ENCODE measurements at places on chromosomes 11 and 22.
A peak's percentile ranks its signal among the peaks of the same experiment; 100 is the strongest.

DNA sequence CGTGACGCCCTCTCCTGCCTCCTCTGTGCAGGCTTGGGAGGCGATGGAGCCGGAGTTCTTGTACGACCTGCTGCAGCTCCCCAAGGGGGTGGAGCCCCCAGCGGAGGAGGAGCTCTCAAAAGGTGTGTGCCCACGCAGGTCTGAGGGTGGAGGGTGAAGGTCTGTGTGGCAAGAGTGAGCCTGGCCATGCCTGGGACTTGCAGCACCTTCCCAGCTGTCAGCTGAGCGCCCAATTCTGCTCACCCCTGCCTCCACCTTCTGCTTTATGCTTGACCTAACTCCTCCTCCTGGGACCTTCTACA, 2.5 kb downstream of the PARVG start:
- no peak for DNase-seq

GRCh38 chr11:2102132-2102882, 36.9 kb downstream of the IGF2 start:
- no peak for DNase-seq

GRCh38 chr11:79078999-79079398, 361.8 kb downstream of the TENM4 start:
- no peak for DNase-seq

GRCh38 chr11:84962018-84962417, 665.1 kb downstream of the DLG2 start:
- no peak for DNase-seq

- peak; percentile 86 for DNase-seq
Measured at GRCh38 chr11:12430954-12431595, 53.7 kb downstream of the PARVA start.

DNA sequence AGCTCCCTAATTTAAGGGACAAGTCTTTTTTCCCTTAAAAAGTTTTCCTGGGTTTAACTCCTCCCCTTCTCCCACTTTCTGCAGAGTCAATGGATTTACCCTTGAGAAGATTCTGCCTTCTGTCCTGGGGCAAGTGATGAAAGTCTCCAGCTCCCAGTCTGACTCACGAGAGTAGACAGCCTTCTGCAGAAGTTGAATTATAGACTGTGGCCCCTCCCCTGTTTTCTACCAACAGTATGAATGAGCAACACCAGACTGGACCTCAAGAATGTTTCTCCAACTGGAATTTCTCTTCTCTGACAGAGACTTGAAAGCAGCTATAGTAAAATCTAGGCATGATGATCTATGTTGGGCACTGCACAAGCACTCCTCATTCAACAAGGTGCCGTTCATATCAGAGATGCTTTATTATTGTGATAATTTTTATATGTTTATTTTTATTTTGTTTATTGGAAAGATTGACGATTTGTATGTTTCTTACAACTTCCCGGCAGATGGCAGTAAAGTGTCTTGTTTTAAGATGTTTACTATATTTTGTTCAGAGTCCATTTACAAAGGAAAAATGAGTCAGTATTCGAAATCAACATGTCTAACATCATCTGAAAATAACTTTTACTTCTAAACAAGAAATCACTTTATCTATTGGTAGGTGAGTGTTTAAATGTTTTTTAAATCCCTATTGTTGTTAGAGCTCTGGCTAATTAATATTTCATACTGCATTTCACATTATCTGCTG, 56.6 kb downstream of the LMO2 start:
- peak; percentile 86 for DNase-seq

DNA sequence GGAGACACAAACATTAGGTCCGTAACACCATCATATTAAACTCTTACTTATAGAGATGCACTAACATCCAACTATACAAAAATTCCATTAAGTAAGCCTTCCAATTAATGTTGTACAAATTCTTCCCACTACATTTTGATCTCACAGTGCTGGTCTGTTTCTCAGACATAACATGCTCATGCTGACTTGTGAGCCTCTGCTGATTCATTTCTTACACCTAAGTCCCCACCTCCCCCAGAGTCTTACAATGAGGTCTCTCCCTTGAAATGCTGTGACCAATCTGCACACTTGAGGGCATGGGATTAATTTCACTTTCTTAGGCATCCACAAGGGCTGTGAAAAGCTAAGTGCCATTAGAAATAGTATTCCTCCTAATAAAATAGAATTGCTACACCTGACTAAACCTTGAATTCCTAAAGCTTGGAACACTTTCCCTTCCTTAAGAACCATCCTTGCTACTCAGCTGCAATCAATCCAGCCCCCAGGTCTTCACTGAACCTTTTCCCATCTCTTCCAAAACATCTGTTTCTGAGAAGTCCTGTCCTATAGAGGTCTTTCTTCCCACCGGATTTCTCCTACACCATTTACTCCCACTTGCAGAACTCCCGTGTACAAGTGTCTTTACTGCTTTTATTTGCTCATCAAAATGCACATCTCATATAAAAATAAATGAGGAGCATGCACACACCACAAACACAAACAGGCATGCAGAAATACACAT, 2.0 kb downstream of the HBG1 start:
- DNase-seq = peak; percentile 32

GRCh38 chr11:39542460-39542859, 1917.0 kb downstream of the LRRC4C start:
- DNase-seq = peak; percentile 37

DNA sequence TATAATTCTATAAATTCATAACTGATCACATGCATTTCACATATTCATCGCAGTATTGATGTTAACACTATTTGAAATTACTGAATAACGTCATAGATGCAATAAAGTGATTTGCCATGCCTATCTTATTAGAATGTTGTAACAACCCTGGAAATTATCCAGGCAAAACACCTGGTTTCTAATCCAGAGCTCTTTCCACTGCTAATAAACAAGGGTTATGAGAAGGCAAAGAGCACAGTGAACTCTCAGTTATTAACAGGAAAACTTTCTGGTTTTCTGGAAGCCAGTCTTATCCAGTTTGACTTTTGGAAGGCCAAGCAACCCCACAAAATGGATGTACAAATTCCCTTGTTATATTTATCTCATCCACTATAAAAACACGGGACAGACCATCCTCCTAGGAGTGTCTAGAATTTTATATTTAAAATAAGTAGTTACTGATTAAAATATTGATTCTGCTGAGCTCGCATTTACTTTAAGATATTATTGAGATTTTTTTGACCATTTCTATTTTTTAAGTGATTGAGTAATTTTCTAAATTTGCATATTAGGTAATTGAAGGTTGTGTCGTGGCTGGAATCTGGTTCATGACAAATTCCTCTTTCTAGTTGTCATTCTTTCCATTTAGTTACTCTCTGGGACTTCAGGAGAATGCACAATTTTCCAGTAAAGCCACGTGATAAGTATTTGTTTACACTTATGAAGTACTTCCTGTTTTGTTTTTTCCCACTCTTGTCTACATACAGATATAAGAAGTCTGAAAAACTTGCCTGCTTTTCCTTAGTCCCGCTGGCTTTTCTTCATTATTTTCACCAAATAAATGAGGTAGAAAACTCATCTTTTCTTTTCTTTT, 47.9 kb downstream of the DCUN1D5 start:
- DNase-seq = peak; percentile 40

- DNase-seq = no peak
Measured at GRCh38 chr11:11387622-11388305, 34.7 kb upstream of the CSNK2A3 start.

- DNase-seq = no peak
Measured at GRCh38 chr11:7494086-7494745, 8.9 kb downstream of the OLFML1 start.

GRCh38 chr11:59551659-59552521, 40.6 kb downstream of the OR4D9 start:
- DNase-seq = peak; percentile 77

GRCh38 chr11:92477686-92478085, 253.1 kb downstream of the FAT3 start:
- no peak for DNase-seq

- DNase-seq = no peak
Measured at GRCh38 chr11:105665281-105665680, 55.4 kb downstream of the GRIA4 start.

DNA sequence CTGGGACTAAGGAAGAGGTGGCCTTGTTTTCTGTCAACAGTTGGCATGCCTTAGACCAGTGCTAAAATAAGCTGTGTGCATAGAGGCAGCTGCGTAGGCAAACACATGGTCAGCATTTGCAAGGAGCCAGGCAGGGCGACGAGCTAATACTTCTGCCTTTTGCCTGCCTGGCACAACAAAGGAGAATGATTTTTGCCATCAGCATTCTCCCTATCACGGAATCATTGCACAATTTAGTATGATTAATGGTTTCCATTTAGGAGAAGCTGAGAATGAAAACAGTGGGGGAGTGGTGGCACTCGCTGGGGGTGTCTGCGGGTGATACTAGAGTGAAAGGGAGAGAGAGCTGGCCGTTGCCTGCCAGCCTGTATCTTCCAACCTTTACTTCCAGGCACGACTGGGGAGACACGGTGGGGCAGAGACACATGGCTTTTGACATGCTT, 336.0 kb downstream of the CADM1 start:
- peak; percentile 39 for DNase-seq

DNA sequence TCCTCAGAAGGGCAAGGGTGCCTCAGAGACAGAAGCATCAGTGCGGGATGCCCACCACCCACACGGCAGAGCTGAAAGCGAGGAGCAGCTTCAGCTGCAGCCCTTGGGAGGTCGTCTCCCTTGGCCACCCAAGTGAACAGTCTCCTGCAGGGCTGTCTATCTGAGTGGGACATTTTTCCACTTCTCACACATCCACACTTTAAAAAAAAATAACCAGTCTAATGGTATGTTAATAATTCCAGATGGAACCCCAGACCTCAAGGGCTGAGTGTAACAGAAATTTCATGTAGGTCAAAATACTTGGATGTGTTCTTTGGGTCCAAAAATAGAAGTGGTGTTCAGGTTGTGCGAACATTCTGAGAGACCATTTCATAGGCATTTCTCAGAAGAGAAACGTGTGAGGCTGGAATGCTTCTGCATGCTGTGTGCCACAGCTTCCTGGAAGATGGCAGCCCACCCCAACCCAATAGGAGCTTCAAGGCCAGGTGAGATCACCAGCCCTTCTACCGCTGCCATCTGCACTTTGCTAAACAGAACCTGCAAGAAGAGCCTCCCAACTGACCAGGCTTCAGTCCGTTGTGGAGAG, 623.2 kb downstream of the OPCML start:
- no peak for DNase-seq

DNA sequence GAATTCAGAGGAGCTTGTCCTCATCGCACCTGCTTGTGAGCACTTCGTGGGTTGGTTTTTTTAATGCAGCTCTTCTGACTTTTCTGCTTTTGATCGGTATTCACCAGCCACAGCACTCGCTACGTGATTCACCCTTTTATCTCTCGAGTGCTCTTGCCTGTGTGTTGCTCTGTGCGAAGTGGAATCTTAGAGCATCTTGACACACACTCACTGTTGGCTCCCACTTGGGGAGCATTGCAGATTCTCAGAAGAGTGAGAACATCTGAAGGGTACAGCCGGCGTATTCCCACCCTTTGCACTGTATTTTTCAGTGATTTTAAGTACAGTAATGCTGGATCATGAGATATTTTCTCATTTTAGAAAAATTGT, 10.9 kb downstream of the TNNT3 start:
- no peak for DNase-seq

Measured in M059J (cell line).